Stimulated activated naive B cell treated with anti-CD40 and anti-IgM and Interleukin-4, amounts not matched to agents 10 μg/mL and 1 μg/mL and 100 μg/mL, for 72 hours (primary cell): ENCODE measurements at places on chromosomes 16 and 17.
A peak's percentile ranks its signal among the peaks of the same experiment; 100 is the strongest.

DNA sequence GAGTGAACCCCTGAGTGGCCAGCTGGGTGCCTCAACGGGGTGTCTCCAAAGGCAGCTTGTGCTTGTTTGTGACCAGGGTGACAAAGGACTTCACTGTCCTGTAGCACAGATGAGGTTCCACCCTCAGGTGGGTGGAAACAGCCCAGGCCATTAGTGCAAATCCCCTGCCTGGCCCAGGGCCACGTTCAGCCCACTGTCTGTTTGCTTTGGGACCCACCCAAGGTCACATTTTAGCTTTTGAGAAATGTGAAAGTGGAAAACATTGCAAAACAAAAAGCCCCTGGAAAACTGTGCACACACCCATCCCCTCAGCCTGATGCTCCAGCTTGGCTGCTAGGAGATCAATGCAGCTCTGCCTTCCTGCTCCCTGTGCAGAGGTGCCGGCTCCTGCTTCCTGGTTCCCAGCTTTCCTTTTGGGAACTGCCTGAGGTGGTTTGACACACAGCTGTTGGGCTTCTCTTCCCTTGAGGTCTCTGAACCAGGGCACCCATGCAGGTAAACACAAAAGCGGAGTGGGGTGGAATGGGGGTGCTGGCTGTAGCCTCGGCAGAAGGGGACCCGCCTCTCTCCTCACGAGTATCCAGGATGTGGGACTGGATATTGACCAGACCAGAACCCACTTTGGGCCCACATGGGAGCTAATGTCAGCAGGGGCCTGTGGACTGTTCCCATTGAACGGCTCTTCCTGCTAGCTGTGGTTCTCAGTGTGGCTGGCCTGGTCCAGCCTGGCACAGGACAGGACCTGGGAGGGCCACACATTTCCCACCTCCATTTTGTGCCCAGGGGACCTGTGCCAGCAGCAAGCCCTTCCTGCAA, 7.9 kb upstream of the SPHK1 start:
- DNase-seq, result no peak
- no peaks in the 10 kb centered on the region for H3K36me3 ChIP-seq
- no peaks in the 10 kb centered on the region for H3K27me3 ChIP-seq
- no peak overlapping the region for H3K4me3 ChIP-seq

GRCh38 chr16:30085247-30085646, 6.5 kb downstream of the TBX6 start:
- no peak overlapping the region for H3K4me3 ChIP-seq
- no peak for DNase-seq
- peaks cover 40% of the 10 kb centered on the region for H3K36me3 ChIP-seq
- no peak overlapping the region for H3K27ac ChIP-seq
- H3K4me1 ChIP-seq, result peaks cover 8% of the 10 kb centered on the region

DNA sequence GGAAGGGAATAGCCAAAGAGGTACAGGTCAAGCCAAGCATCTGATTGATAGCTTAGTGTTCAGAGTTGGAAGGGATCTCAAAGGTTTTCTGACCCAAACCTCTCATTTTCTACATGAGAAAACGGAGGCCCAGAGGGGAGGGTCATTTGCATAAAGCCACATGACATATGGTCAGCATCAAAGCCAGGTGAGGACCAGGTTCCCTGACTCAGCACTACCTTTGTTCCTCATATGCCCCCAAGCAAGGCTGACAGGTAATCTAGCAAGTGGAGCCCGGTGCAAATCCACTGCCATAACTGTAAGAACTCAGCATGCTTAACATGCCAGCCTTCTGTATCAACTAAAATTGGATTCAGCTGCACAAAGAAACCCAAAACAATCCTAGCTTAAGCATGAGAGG, 28.2 kb upstream of the CCL1 start:
- peak overlapping the region; percentile 27 for H3K27ac ChIP-seq
- no peak overlapping the region for H3K4me3 ChIP-seq
- H3K27me3 ChIP-seq, result peaks cover 6% of the 10 kb centered on the region

DNA sequence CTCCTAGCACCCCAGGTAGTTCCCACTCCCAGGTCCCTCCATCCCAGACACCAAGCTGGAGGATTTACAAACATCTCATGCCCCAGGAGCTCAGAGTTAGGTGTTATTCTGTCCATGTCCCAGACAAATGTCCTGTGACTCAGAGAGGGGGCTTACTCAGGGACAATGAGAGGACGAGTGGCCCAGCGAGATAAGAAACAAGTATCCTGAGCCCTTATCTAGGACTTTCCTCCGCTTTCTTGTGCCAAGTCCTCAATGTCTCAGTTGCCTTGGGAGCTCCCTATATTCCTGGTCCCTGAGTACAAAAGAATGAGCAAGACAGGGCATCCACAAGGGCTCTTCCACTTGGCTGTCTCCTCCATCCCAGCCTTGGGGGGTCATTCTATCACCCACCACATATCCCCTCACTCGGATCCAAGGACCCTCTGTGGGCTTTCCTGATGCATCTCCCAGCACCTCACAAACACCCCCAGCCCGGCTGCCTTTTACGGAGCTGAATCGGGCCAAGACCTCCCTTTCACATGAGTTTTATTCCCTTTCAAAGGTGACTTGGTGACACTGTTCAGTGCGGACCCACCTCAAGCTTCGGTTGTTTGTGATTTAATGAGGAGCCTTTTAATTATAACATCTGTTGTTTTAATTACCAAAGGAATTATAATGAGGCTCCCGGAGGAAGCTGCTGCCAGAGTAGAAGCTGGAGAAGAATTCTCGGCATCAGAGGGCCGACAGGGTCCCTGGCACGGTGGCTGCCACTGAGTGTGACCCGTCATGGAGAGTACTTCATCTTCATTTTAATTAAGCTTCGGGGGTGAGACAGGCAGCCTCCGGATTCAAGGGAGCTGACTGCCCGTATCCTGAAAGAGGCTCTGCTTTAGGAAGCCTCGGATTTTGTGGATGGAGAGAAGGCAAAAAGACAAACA, 121.5 kb downstream of the WSCD1 start:
- no peak overlapping the region for H3K27ac ChIP-seq
- H3K4me3 ChIP-seq, result no peak overlapping the region
- no peaks in the 10 kb centered on the region for H3K4me1 ChIP-seq
- H3K27me3 ChIP-seq, result peaks cover 15% of the 10 kb centered on the region

- peaks cover 5% of the 10 kb centered on the region for H3K4me1 ChIP-seq
- H3K4me3 ChIP-seq, result no peak overlapping the region
- H3K36me3 ChIP-seq, result peaks cover 7% of the 10 kb centered on the region
- no peak overlapping the region for H3K27ac ChIP-seq
- DNase-seq, result no peak
Measured at GRCh38 chr16:79190542-79190941, 410.0 kb downstream of the MAF start.

- no peak overlapping the region for H3K4me3 ChIP-seq
- DNase-seq, result no peak
- no peak overlapping the region for H3K27ac ChIP-seq
- H3K36me3 ChIP-seq, result no peaks in the 10 kb centered on the region
- H3K27me3 ChIP-seq, result peaks cover 67% of the 10 kb centered on the region
- H3K4me1 ChIP-seq, result peaks cover 3% of the 10 kb centered on the region
Measured at GRCh38 chr17:1977583-1978395, 47.3 kb downstream of the RTN4RL1 start.

DNA sequence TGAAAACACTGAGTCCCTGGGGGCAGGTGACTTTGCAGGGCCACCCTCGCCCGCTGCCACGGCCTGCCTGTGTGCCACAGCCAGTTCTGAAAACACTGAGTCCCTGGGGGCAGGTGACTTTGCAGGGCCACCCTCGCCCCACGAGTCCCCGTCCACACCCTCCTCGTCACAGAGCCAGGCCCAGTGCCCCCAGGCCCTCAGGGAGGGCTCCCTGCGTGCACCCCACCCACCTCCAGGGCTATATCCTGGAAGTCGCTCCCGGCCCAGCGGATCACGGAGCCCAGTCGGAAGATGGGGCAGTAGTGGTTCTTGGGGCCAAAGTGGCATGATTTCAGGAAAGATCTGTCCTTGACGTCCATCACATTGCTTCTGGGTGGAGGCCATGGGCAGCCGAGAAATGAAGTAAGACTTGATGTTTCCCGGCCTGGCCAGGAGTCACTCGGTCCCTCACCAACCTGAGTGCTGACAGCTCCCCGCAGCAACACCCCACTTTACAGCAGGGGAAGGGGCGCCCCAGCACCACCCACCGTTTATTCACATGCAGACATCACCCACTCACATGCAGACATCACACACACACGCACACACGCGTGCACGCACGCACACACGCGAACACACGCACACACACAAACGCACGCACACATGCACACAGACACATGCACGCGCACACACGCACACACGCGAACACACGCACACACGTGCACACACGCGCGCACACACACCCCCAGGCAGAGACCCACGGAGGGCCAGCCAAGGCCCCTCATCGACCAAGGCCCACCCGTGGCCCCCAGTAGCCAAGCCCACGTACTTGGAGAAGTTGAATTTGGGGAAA, 6.5 kb downstream of the P2RX5 start:
- peak overlapping the region; percentile 50 for H3K4me3 ChIP-seq
- H3K27ac ChIP-seq, result peak overlapping the region; percentile 59
- peaks cover 27% of the 10 kb centered on the region for H3K36me3 ChIP-seq
- DNase-seq, result no peak
- no peaks in the 10 kb centered on the region for H3K27me3 ChIP-seq

- H3K36me3 ChIP-seq, result peaks cover 52% of the 10 kb centered on the region
- no peak overlapping the region for H3K4me3 ChIP-seq
- no peaks in the 10 kb centered on the region for H3K27me3 ChIP-seq
Measured at GRCh38 chr17:80948019-80948975, 43.3 kb upstream of the CHMP6 start.

GRCh38 chr16:74999609-75000480, 1.0 kb downstream of the ZNRF1 start:
- peak overlapping the region; percentile 79 for H3K27ac ChIP-seq
- no peaks in the 10 kb centered on the region for H3K36me3 ChIP-seq
- peaks cover 22% of the 10 kb centered on the region for H3K4me1 ChIP-seq
- H3K27me3 ChIP-seq, result peaks cover 60% of the 10 kb centered on the region
- H3K4me3 ChIP-seq, result peak overlapping the region; percentile 75

DNA sequence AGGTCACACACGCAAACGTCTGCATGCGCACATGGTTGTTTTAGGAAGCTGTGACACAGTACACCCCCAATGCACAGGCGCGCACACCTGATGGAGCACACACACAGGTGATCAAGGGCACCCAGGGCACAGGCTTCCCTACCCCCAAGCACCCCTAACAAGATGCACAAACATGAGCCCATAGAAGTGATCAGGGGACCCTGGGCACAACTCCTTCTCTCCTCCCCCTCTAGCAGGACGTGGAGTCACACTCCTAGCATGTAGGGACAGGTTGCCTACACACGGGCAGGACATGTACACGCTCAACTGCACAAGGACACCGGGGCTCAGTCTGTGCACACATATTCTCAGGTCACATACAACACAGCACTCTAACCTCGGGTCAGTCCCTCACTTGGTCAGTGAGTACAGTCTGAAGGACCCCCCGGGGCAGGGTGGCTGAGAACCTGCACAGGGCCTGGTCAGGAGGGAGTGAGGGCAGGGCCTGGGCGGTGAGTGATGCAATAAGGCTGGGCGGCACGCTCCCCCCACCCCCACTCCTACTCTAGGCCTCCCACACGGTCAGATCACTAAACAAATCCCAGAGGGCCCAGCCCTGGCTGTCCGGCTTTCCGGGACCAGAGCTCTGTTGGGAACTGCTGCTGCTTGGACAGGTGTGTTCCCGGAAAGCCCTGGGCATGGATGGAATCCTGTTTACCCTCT, 751 bp upstream of the DOC2B start:
- H3K27ac ChIP-seq, result peak overlapping the region; percentile 53
- peak overlapping the region; percentile 15 for H3K4me3 ChIP-seq
- H3K27me3 ChIP-seq, result peaks cover 64% of the 10 kb centered on the region

- H3K4me3 ChIP-seq, result no peak overlapping the region
- no peak overlapping the region for H3K27ac ChIP-seq
- no peak for DNase-seq
Measured at GRCh38 chr17:8798176-8798845, 854 bp downstream of the MFSD6L start.
